ENCODE measurements at places on chromosomes 1 and 21. TPM values are rescaled to one million over a fixed set of nuclear protein-coding genes. Genes with fewer than 3 reads are reported as not detected.

Gene TMEM52
- 0.36 TPM for total RNA-seq

Gene THEM5
- not detected for total RNA-seq

Gene GOLT1A
- total RNA-seq, result 4.7 TPM

Gene PTPN7
- 0.03 TPM for total RNA-seq

Gene FCRLA
- 0.03 TPM for total RNA-seq

Gene FCGR2B
- not detected for total RNA-seq
